Smooth muscle cell of the pulmonary artery (primary cell): ENCODE measurements at places on chromosomes 1 and 21. TPM values are rescaled to one million over a fixed set of nuclear protein-coding genes. Genes with fewer than 3 reads are reported as not detected.

IGSF5 gene
- total RNA-seq = not detected in 2 replicates

SLC25A34 gene
- 0.73 and 1.3 TPM in 2 replicates for total RNA-seq

SERPINC1 gene
- 0.07 TPM in 1 of 2 replicates, not detected in the other for total RNA-seq

ARMH1 gene
- total RNA-seq = 0.91 and 1.3 TPM in 2 replicates
